ENCODE measurements at places on chromosomes 12 and 14. TPM values are rescaled to one million over a fixed set of nuclear protein-coding genes. Genes with fewer than 3 reads are reported as not detected.

Gene CPNE6
- not detected for polyA plus RNA-seq

Gene TXNDC16
- 2.0 TPM for polyA plus RNA-seq

Gene FOXM1
- polyA plus RNA-seq: not detected

DNA sequence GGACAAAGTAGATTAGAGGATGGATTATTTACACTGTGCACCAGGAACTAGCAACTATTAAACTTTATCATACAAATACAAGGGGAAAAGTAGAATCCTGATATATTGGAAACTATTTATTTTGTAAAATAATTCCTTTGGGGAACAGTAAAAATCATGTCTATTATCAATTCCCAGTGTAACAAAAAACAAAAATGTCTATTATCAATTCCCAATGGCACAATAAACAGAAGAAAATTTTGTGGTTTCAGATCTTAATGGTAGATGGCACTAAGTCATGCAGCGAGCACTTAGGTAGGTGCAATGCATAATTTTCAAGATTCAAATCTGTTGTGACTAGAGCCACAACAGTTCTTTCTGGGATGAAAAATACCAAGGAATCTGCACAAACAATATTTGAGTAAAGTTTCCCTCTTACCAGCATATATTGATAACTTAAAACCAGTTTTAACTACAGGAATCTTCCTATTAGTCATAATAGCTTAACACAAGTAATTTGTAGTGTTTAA is 13.7 kb downstream of the CFL2 start:
- DNase-seq: no peak

GRCh38 chr12:97939156-97939555 is 476.6 kb downstream of the RMST start:
- no peak for DNase-seq

GRCh38 chr12:31618228-31619025 is 27.5 kb upstream of the DENND5B start:
- DNase-seq: no peak

Gene KRT2
- polyA plus RNA-seq: 2.4 TPM

Gene C12orf54
- not detected for polyA plus RNA-seq

DNA sequence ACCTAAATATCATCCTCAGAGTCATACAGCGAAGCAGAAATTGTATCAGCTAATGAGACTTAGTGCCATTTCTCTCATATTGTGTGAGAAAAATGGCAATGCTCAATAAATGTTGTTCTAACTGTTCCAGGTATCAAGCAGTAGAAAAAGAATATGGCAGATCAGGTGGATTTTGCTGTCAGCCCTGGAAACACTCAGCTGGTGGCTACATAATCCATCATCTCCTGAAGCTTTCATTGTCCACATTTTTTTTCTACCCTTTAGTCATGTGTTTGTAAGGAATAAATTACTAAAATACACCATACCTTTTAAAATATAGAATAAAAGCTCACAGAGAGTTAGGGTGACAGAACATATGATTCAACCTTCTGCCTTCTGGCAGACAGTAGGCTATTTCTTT is 840.3 kb downstream of the DIO2 start:
- no peak for DNase-seq

GRCh38 chr12:62834971-62835547 is 99.9 kb downstream of the PPM1H start:
- no peak for DNase-seq

DNA sequence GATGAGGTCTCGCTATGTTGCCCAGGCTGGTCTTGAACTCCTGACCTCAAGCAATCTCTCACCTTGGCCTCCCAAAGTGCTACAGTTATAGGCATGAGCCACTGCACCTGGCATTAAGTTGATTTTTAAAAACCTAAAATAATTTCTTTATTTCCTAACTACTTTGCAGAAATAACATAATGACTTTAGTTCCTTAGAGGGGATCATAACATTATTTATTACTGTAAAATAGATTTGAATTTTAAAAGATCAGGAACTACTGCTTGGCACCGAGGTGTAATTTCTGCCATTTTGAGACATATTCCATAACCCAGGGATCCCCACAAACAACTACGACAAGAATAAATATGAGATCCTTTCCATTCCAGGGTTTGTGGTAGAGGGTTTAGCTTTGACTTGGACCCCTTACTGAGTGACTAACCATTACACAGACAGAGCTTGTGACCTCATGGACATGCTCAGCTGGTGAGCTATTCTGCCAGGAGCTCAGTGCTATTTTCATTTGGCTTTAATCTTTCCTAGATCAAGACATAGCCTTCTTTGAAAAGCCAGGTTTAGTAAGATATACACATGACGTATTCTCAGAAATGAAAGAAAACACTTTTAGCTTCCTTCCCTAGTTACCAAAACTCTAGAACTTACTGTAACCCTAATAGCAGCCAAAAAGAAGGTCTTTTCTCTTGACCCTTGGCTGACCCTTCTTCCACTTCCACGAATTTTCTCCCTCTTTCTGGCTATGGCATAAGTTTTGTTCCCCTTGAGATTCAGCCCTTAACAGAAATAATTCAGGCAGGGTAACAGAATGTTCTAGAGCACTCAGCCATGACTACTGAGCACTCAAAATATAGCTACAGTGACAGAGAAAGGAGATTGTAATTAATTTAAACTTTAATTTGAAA is 75.1 kb upstream of the NUDT4 start:
- DNase-seq: no peak

DNA sequence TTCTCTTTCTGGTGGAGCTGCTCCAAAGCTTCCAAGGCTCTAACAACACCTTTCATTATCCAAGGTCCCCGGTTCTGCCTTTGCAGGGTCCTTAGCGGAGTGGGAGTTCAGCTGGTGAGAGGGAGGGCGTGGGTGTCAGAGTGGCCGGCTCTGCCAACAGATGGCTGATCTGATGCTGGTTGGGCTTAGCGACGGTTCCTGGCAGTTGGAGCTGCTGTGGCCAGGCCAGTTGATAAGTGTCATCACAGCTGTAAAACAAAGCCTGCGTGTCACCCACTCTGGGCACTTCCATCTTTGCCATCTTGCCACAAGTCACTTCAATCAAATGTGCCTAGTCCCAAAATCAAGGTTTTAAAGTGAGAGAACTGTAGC is 36.3 kb downstream of the RIN3 start:
- DNase-seq: no peak

Gene INSM2
- polyA plus RNA-seq: not detected

Gene PTPRR
- not detected for polyA plus RNA-seq

GRCh38 chr12:82971584-82971983 is 284.9 kb downstream of the TMTC2 start:
- no peak for DNase-seq

DNA sequence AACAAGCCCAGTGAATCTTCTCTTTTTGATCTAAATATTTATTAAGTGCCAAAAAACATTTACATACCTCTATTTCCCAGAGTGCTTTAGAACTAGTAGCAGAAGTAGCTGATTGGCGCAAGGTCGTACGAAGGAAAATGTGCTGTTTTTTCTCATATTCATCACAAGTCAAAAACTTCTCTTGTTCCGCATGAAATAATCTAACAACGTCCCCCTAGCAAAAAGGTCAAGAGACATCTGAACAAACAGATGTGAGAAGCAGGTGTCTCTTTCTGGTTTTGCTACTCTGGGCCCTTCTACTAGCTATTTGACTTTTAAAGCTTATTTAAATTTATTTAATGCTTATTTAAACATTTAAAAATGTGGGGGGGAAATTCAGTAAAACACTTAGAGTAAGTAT is 117.8 kb downstream of the ITPR2 start:
- no peak for DNase-seq

Gene TPPP2
- polyA plus RNA-seq: not detected

Gene PTPRB
- not detected for polyA plus RNA-seq

Gene PSEN1
- 37.6 TPM for polyA plus RNA-seq

DNA sequence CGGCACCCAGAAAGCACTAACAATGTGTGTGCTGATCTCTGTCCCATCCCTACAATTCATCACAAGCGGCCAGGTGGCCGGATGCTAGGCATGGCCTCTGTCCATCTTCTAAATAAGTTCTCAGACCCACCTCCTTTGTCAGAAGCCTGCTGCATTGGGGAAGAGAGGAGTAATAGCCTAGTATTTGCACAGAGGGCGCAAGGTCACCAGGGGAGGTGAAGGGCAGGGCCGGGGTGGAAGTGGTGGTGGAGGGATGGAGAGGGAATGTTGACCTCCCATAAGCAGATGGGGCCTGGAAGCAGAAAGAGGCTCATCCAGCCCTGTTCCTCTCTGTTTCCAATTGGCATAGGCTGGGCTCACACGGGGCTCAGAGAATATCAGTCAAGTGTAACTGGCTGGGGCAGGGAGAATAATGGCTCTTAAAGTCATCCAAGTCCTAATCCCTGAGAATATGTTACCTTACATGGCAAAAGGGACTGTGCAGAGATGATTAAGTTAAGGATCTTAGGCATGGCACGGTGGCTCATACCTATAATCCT is 6.9 kb downstream of the RILPL1 start:
- DNase-seq: no peak
